ENCODE measurements at places on chromosomes 5 and 9.

DNA sequence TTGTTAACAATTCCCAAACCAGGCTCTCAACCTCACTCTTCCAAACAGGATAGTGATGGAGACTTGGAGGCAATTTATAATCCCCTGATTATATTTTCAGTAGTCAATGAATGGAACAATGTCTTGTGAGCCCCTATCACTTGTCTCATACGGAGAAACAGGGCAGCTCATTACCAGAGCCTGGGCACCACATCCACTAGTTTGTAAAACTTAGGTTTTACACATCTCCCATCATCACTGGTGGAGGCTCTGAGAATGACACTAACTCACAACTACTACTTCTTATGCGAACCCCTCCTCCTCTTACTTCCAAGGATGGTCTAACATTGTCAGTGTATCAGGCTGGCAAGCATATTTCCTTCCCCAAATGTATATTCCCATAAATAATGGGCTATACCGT lies 253.7 kb downstream of the EPB41L4A start:
- no peak for DNase-seq

- no peak for DNase-seq
Measured at GRCh38 chr5:169817031-169817430, 163.3 kb downstream of the INSYN2B start.

DNA sequence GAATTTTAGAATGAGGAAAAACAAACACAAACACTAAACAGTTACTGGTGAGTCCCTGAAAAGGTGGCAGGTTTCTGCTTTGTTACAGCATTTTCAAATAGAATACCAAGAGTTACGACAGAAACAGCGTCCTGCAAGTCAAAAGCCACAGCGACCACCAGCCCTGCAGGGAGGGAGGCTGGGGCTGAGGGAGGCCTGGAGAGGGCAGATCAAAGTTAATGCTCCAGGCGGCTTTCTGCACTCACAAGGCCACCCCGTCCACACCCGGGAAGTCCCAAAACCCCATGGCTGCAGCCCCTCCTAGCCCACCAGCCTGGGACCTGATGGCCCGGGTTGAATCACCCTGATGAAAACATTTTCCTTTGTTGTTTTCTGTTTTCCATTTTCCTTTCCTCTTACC lies 29.3 kb downstream of the COL23A1 start:
- DNase-seq: no peak

DNA sequence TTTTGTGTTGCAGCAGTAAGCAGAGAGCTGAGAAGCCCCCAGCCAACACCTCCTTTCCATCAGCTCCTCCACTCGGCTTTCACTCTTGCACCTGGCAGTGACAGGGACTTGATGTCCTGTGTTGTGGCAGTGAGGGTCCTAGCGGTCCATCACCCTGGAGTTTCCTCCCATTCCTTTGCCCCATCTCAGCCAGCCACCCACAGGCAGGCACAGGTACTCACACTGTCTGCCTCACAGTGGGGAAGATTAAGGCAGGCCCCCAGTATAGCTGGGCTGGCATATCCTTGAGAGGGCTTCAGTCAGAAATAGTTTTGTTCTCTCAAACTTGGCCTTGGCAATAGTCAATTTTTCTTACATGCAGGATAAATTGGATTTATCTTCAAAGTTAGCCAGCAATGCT lies 362.7 kb downstream of the GADD45G start:
- no peak for DNase-seq

DNA sequence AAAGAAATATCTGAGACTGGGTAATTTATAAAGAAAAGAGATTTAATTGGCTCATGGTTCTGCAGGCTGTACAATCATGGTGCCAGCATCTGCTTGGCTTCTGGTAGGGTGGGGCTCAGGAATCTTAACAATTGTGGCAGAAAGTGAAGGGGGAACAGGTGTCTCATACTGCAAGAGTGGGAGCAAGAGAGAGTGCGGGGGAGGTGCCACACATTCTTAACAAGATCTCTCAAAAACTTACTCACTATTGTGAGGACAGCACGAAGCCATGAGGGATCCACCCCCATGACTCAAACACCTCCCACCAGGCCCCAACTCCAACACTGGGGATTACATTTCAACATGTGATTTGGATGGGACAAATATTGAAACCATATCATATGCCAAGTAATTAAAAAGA lies 70.1 kb upstream of the PANK3 start:
- no peak for DNase-seq

- no peak for DNase-seq
Measured at GRCh38 chr5:160846642-160847041, 5.4 kb downstream of the ATP10B start.

DNA sequence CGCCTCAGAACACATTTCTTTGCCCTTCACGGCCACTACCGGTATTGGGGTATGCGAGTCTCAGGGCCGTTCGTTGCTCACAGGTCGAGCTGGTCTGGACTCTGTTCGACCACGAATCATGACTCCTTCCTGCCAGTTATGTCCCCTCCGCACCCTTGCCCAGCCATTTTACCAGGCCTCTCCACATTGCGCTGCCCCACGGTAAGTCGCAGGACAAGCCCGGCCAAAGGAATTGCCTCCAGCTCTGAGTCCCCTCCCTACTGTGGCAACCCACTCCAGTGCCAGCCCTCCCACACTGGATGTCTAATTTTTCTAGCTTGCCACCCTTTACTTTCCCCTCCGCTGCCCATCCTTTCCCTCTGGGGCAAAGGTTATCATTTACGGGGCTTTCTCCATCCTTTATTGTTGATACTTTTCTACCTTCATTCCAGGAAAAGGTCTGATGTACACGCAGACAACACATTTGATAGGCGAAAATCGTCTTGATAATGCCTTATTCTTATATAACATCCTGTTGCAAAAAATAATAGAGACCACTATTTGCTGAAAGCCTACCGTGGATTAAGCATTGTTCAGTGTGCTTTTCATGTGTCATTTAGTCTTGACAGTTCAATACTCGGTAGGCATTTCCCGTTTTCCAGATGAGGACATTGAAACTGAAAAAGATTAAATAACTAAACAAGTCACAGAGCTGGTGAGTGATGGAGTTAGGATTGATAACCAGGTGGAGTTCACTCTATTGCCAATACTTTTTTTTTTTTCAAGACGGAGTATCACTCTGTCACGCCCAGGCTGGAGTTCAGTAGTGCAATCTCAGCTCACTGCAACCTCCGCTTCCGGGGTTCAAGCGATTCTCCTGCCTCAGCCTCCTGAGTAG lies 958 bp upstream of the HSPA5 start:
- DNase-seq: no peak

- DNase-seq: no peak
Measured at GRCh38 chr5:117359895-117360294, 785.3 kb upstream of the SEMA6A start.

DNA sequence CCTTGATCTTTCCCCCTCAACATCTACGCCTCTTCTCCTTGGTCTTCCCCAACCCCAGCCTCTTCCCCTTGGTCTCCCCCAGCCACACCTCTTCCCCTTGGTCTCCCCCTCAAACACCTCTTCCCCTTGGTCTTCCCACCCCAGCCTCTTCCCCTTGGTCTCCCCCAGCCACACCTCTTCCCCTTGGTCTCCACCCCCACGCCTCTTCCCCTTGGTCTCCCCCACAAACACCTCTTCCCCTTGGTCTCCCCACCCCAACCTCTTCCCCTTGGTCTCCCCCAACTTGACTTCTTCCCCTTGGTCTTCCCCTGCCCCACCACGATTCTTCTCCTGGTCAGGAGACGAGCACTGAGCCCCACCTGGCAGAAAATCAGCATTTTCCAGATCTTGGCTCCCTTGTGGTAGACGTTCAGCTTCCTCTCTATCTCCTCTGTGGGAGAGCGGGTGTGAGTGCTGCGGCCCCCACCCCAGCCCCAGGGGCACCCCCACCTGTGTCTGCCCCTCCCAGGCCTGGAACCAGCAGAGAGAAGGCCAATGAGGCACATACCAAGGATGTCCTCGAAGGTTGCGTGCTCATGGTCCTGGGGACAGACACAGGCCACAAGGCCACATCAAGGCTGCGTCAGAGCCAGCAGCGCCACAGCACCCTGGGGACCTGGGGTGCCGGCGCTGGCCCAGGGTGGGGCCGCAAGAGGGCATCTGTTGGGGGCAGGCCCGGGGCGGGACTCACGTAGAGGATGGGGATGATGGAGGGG lies 7.0 kb downstream of the NSMF start:
- DNase-seq: no peak
